ENCODE measurements at places on chromosomes 1 and 21. TPM values are rescaled to one million over a fixed set of nuclear protein-coding genes. Genes with fewer than 3 reads are reported as not detected.

Gene DENND2C
- 0.91 TPM for total RNA-seq

GRCh38 chr1:11789126-11790067 lies 16.4 kb downstream of the MTHFR start:
- no peak for DNase-seq

Gene HHIPL2
- 0.18 TPM for total RNA-seq

Gene FCN3
- not detected for total RNA-seq

GRCh38 chr1:203995228-203995627 lies 77.7 kb upstream of the SOX13 start:
- DNase-seq, result no peak

- no peak for DNase-seq
Observed at GRCh38 chr1:8742022-8742924, 75.2 kb downstream of the RERE start.

GRCh38 chr1:17596651-17597509 lies 57.4 kb downstream of the ARHGEF10L start:
- DNase-seq, result no peak

GRCh38 chr1:237566581-237566980 lies 324.1 kb downstream of the ZP4 start:
- no peak for DNase-seq

DNA sequence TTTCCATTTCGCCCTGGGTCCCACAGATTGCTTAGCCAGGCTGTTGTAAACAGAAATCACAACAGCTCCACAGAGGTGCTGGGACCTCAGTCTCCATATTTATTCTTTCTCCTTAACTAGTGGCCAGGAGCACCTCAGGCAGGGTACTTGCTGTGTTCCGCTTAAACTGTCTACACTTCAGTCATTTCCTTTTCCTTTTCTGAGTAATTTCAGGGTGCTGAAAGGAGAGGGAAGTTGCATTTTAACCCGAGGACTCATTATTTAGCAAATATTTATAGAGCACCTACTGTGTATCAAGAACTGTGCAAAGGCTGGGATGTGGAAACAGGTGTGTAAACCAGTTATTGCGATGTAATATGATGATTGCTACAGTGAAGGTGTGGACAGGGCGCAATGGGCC lies 41.9 kb downstream of the ACP6 start:
- no peak for DNase-seq

DNA sequence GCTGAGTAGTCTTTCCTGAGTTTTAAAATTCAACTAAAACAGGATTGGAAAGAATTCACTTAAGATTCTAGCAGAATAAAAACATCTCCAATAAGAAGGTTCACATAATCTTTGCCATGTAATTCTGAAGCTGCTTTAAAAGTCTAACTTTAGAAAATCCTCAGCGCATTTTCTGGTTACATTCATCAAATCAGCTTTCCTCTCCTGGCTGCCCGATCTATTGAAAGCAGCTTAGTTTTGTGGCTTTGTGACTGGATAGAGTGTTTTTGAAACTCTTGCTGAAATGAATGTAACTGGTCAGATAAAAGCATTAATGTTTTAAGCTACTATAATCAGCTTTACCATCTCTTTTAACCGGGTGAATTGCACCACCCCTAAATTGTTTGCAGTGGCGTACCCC lies 66.8 kb downstream of the DOP1B start:
- DNase-seq, result no peak

- no peak for DNase-seq
Observed at GRCh38 chr1:201096041-201096461, 16.2 kb downstream of the CACNA1S start.

DNA sequence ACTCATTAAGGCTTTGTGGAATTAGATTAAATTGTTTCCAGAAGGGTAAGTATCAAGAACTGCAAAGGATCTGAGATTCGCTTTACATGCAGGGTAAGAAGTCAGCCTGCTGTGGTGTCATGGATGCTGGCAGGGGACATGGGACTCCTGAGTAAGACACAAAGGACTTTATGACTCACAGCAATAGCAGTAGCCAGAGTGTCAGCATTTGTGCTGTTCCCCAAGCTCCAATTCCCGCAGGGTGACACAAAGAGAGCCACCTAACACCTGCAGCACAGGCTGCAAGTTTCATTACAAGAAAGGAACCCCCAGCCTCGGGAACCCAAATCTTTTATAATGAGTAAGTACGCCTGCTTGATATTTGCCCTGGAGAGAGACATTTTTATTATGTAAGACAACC lies 298.1 kb upstream of the POU3F1 start:
- DNase-seq, result no peak

Gene NBPF20
- 0.48 TPM for total RNA-seq

DNA sequence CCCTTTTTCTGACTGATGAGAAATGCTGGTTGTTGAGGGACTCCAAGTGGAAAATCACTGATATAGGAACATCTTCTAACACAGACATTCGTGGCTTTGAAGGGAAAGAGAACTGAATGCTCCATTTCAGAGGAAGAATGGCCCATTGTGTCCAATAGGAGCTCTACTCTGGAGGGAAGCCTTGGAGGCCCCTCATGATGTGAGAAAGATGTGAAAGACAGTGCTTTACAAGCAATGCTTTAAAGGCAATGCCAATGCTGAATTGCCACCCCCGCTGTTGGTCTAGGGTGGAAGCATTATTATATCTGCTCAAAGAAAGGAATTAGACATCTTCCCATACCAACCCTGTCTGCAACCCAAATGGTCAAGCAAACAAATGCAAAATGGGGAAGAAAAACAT lies 13.7 kb downstream of the NMNAT2 start:
- DNase-seq, result no peak

Gene FCRL1
- total RNA-seq, result 1.0 TPM

- no peak for DNase-seq
Observed at GRCh38 chr1:154859786-154860155, 10.3 kb downstream of the KCNN3 start.

GRCh38 chr1:191662746-191663145 lies 495.5 kb upstream of the RGS18 start:
- DNase-seq, result no peak

DNA sequence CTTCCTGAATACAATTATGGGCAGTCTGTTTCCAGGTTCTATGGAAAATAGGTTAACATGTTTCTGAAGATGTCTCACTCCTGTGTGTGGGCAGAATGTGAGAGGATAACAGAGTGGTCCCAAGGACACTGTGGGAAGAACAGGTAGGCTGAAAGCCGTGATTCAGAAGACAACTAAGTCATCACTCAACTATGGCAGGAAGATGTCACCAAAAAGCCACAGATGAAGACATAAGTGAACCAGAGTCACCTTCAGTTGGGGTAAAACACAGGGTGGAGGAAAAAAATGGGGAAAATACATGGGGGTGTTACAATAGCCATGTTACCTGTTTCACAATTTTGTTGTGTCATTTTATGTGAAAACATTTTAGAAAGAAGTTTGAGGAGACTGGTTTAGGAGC lies 75.1 kb downstream of the UCHL5 start:
- no peak for DNase-seq

DNA sequence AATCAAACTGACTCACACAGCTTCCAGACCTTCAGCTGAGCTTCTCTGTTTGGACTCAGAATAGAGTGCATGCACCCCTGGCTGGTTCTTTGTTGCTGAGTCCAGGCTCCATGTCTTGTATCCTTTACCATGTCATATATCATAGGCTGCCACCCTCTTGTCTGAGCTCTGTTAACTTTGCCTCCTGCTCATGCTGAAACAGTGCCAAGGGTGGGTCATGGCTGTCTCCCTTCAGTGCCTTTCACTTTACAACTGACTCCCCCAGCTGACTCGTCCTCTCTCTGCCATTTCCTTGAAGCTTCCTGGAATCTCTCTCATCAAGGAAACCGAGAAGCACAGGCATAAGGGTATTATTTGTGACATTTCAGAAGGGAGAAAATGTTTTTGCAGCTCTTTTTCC lies 885.3 kb downstream of the TTLL7 start:
- no peak for DNase-seq

Gene GJA9
- not detected for total RNA-seq

DNA sequence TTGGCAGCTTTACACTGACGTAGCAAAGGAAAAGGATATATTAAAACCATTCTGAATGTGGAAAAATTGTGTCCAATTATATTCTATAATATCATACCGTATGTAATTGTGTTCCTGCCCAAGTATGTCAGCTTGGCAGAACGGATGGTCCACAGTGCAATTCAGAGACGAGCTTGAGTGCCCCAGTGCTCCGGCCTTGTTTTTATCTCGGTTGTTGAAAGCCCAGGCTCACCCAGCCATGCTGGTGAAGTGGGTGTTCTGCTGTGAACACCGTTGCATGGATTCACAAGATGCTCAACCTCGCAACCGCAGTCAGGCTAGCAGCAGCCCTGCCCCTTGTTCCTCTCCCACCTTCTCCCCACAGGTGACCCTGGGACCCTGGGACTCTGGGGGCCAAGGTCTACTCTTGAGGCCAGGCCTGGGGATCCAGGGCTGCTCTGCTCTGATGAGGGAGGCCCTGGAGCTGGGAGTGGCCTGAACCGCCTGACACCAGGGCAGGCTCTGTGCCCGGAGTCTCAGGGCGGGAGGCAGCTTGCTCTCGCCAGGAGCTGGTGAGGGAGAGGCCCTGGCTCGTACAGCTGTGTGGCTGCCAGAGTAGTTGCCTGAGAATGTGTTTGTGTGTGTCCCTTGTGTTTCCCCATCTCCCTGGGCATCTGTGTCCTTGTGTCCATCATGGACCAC lies 11.2 kb downstream of the PTPRF start:
- no peak for DNase-seq

Gene CELA3B
- not detected for total RNA-seq

DNA sequence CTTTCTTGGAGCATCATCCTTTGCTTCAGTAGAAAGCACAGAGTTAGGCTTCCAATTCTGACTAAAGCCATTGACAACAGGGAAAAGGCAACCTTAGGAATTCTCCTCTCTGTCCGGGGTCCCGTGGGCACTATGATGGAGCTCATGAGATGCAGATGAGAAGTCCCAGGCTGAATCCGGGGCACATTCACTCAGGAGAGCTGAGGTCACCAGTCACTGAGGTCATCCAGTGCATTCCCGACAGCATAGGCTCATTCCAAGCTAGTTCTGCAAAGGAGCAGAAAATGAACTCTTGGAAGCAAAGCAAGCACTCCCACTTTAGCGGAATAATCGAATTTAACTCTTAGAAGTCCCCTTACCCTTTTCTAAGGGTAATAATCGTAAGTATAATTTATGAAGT lies 6.8 kb downstream of the CR1 start:
- no peak for DNase-seq

- DNase-seq, result no peak
Observed at GRCh38 chr1:191889623-191890003, 268.6 kb upstream of the RGS18 start.

DNA sequence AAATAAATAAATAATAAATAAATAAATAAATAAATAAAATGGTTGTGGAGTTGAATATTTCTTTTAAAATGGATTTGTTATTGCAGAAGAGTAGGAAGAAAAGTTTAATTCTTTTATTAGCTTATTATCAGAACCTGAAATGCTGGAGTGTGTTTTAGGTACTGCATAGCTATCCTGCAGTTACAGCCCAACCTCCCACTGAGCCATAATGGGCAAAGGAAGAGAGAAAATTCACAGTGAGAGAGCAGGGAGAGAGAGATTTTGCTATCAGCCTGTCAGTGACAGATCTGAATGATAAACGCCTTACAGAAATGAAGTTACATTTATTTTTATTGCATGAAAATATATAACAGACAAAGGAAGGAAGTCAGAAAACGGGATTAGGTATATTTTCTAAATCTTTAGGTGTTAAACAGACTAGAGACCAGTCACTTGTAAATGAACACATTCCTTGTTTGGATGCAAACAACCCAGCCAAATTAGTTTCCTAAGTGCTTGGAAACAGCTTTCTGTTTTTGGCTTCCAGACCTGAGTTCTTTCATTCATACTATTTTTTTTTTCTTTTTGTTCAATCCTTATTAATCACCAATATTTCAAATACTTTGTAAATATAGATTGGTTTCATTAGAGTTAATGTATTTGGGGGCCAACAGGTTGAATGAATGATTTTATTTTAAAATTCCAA lies 425.3 kb downstream of the USP25 start:
- DNase-seq, result no peak

Gene NOTCH2
- 46.2 TPM for total RNA-seq

Gene CLDN14
- total RNA-seq, result not detected

DNA sequence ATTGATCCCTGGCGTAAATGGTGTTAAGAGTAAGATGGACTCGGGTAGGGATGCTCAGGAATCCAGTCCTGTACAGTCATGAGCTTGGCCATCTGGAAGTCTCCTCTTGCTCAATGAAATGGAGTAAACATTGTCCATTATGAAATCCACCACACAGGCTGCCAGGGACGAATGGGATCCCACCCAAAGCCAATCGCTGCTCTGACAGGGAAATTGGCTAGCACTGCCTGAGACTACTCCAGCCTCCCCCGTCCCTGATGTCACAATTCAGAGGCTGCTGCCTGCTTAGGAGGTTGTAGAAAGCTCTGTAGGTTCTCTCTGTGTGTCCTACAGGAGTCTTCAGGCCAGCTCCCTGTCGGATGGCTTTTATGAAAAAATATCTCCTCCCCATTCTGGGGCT lies at the start of gene HSD11B1:
TSS of gene HSD11B1 (plus strand) at position 263 of the 400 bp plus-strand sequence. CDS start at position 360, 97 bp downstream.
- no peak for DNase-seq

- DNase-seq, result no peak
Observed at GRCh38 chr1:174965362-174966007, 34.3 kb upstream of the CACYBP start.

DNA sequence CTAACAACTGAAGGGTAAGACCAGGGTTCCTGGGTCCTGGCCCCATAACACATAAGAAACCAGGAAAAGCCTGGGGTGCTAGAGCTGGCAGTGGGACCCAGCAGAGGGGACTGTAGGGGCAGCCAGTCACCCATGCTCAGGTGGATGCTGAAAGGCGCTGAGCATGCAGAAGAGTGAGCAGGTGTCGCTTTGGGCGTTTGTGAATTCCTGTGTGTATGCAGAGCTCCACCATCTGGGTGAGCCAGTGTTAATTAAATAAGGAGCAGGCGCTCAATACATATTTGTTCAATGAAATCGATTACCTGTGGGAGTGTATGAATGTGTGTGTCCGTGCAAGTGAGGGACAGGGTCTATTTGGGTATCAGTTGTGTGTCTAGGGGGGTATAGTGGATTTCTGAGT lies 499 bp downstream of the C1QA start:
- DNase-seq, result no peak

GRCh38 chr1:26391450-26391849 lies 18.9 kb upstream of the ZNF683 start:
- DNase-seq, result peak; percentile 42

Measured in activated naive CD8-positive, alpha-beta T cell treated with anti-CD3 and anti-CD28 coated beads for 36 hours (primary cell).